ENCODE measurements at places on chromosomes 3 and 15.
A peak's percentile ranks its signal among the peaks of the same experiment; 100 is the strongest.

DNA sequence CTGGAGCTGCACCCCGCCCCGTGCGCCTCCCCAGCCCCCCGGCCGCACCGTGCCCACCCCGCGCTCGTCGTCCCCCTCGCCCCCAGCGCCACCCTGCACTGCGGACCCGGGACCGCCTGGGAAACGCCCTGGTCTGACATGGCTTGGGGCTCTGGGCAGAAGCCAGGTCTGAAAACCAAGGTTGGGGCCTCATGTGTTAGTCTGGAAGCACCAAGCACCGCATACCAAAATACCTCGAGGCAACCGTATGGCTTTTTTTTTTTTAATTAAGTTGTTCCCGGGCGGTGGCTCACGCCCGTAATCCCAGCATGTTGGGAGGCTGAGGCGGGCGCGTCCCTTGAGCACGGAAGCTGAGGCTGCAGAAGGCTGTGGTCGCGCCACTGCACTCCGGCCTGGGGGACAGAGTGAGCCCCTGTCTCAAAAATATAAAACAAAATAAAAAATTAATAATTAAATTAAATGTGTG lies 91.5 kb upstream of the CHD2 start:
- no peaks in the 10 kb centered on the region for H3K27me3 ChIP-seq
- peak; percentile 80 for DNase-seq
- no peaks in the 10 kb centered on the region for H3K36me3 ChIP-seq
- peak overlapping the region; percentile 92 for H3K27ac ChIP-seq
- peaks cover 21% of the 10 kb centered on the region for H3K4me1 ChIP-seq

DNA sequence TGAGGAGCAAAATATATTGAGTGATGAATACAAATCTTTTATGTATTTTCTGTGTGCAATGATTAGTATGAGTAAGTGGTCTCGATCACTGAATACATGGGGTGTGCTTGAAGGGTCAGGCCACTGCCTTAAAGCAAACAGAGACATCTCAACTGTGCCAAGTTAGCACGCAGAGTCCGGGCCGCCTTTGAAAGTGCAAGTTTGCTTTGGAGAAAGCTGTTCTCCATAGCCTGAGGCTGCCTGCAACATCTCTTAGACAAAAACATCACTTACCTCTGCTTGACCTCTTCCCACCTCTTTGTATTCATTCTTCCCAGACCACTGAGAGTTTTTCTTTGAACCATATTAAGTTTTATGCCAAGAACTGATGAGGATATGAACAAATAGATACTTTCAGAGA lies 267.0 kb downstream of the ZBTB20 start:
- peaks cover 52% of the 10 kb centered on the region for H3K4me1 ChIP-seq
- no peak overlapping the region for H3K4me3 ChIP-seq
- H3K27me3 ChIP-seq: no peaks in the 10 kb centered on the region
- no peak for DNase-seq

- no peak overlapping the region for H3K4me3 ChIP-seq
- no peaks in the 10 kb centered on the region for H3K36me3 ChIP-seq
- no peaks in the 10 kb centered on the region for H3K27me3 ChIP-seq
- no peak for DNase-seq
Observed at GRCh38 chr15:26433818-26434217, 339.0 kb downstream of the GABRB3 start.

DNA sequence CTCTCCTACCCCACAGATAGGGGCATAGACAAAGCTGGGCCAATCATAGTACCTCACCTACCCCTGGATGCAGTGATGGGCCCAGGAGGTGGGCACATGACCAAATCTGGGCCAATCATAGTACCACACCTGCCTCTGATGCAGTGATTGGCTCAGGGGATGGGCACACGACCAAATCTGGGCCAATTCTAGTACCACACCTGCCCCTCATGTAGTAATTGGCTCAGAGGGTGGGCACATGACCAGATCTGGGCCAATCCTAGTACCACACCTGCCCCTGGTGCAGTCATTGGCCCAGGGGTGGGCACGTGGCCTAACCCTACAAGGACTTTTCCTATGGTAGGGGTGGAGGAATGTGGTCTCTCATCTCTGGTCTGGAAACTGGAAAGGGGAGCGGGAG lies 56.9 kb upstream of the MEF2A start:
- no peaks in the 10 kb centered on the region for H3K36me3 ChIP-seq
- peaks cover 75% of the 10 kb centered on the region for H3K4me1 ChIP-seq
- no peak overlapping the region for H3K4me3 ChIP-seq
- no peaks in the 10 kb centered on the region for H3K27me3 ChIP-seq
- DNase-seq: no peak

GRCh38 chr3:184284696-184285095 lies 8.9 kb downstream of the ECE2 start:
- no peaks in the 10 kb centered on the region for H3K36me3 ChIP-seq
- no peaks in the 10 kb centered on the region for H3K4me1 ChIP-seq
- no peaks in the 10 kb centered on the region for H3K27me3 ChIP-seq
- no peak for DNase-seq
- no peak overlapping the region for H3K4me3 ChIP-seq
